ENCODE measurements at places on chromosomes 3 and 15. TPM values are rescaled to one million over a fixed set of nuclear protein-coding genes. Genes with fewer than 3 reads are reported as not detected.

The RHOV gene
- total RNA-seq, result 14.9 TPM

- H3K27ac ChIP-seq, result no peak overlapping the region
- H3K27me3 ChIP-seq, result no peaks in the 10 kb centered on the region
- H3K36me3 ChIP-seq, result no peaks in the 10 kb centered on the region
- DNase-seq, result no peak
- no peak overlapping the region for H3K4me3 ChIP-seq
These were observed 8.4 kb upstream of the RTP1 start for GRCh38 chr3:187188931-187189330.

The SEC62 gene
- 70.0 TPM for total RNA-seq

DNA sequence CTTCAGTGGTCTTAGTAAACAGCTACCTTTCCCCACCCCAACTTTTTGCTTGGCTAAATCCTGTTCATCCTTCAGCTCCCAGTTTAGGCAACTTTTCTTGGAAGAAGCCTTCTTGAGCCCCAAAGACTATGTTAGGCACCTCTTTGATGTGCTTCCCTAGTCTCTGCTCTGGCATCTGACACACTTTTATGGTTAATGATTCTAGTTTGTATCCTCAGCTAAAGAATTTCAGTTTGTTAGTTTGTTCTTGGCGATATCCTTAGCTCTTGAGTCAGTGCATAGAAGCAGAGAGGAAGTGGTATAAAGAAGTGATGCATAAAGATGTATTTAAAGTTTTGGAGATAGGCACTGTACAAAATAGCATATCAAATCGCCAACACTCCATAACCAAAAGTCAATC, 168.4 kb downstream of the WDR72 start:
- H3K36me3 ChIP-seq, result no peaks in the 10 kb centered on the region
- H3K27me3 ChIP-seq, result no peaks in the 10 kb centered on the region
- DNase-seq, result no peak
- no peak overlapping the region for H3K27ac ChIP-seq
- H3K4me3 ChIP-seq, result no peak overlapping the region
- H3K4me1 ChIP-seq, result no peaks in the 10 kb centered on the region

GRCh38 chr3:150168698-150169097, 198.0 kb upstream of the PFN2 start:
- no peak overlapping the region for H3K27ac ChIP-seq
- H3K27me3 ChIP-seq, result no peaks in the 10 kb centered on the region
- DNase-seq, result no peak
- no peaks in the 10 kb centered on the region for H3K36me3 ChIP-seq
